8988T (cell line): ENCODE measurements at places on chromosomes 4 and X.

GRCh38 chrX:118872102-118872566 is 48.5 kb downstream of the ZCCHC12 start:
- DNase-seq, result no peak

GRCh38 chrX:38987198-38987651 is 186.0 kb downstream of the MID1IP1 start:
- no peak for DNase-seq

DNA sequence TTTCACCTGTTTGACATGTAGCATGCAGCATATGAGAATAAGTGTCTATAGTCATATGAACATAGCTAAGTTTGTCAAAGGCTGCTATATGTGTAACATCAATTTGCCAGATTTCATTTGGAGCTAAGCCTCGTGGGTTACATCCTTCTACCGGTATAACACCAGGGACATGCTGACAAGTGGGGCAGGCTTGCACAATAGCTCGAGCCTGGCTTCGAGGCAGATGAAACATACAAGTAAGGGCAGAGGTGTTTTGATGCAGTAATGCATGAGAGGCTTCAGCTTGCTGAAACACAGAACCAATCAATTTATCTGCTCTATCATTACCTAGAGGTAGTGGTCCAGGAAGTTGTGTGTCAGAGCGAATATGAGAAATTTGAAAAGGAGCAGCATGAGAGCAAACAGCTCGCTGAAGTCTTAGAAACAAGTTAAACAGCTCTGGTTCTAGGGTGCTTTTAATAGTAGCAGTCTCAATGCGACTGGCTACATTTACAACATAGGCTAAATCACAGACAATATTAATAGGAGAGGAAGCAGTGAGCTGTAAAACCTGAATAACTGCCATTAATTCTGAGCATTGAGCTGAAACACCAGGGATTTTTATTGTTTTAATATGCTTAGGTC is 14.9 kb upstream of the UGDH start:
- DNase-seq, result no peak

GRCh38 chr4:40682290-40683101 is 52.8 kb upstream of the RBM47 start:
- DNase-seq, result no peak

GRCh38 chr4:116438981-116439729 is 646.2 kb downstream of the TRAM1L1 start:
- no peak for DNase-seq

- DNase-seq, result no peak
Measured at GRCh38 chr4:114193624-114194399, 214.4 kb upstream of the ARSJ start.

- no peak for DNase-seq
Measured at GRCh38 chrX:12977761-12978204, 2.9 kb downstream of the TMSB4X start.

GRCh38 chrX:137062915-137063617 is 29.3 kb upstream of the GPR101 start:
- no peak for DNase-seq

GRCh38 chr4:151955721-151956380 is 195.0 kb upstream of the GATB start:
- no peak for DNase-seq

GRCh38 chr4:89531932-89532640 is 224.5 kb upstream of the GPRIN3 start:
- no peak for DNase-seq
